ENCODE measurements at places on chromosomes 2 and 18. TPM values are rescaled to one million over a fixed set of nuclear protein-coding genes. Genes with fewer than 3 reads are reported as not detected.

Gene POTEI
- not detected for polyA plus RNA-seq

Gene CIDEA
- not detected for polyA plus RNA-seq

Gene CDH7
- polyA plus RNA-seq, result not detected

Gene PPP1R1C
- not detected for polyA plus RNA-seq

Gene TACR1
- not detected for polyA plus RNA-seq

Gene TIGD1
- 17.1 TPM for polyA plus RNA-seq

Gene STK16
- 18.8 TPM for polyA plus RNA-seq

Gene RAB6C
- not detected for polyA plus RNA-seq

Gene SLC30A3
- not detected for polyA plus RNA-seq

Gene PLCL1
- polyA plus RNA-seq, result 16.7 TPM

Gene SLC1A4
- polyA plus RNA-seq, result 0.33 TPM

Gene TNFRSF11A
- polyA plus RNA-seq, result not detected

Gene CRYGD
- polyA plus RNA-seq, result not detected

Gene MSTN
- polyA plus RNA-seq, result not detected

Gene TEX51
- polyA plus RNA-seq, result not detected

Gene FTCDNL1
- 0.60 TPM for polyA plus RNA-seq

Gene AKAIN1
- polyA plus RNA-seq, result not detected

Gene AP1S3
- polyA plus RNA-seq, result 2.1 TPM

Gene RNF125
- 64.7 TPM for polyA plus RNA-seq

Gene GCG
- not detected for polyA plus RNA-seq

Gene MOGAT1
- not detected for polyA plus RNA-seq

Gene STPG4
- not detected for polyA plus RNA-seq

Gene HSBP1L1
- polyA plus RNA-seq, result 21.9 TPM

Gene ALLC
- polyA plus RNA-seq, result not detected

Gene XIRP2
- polyA plus RNA-seq, result not detected

Gene EGR4
- polyA plus RNA-seq, result not detected

Gene RELCH
- polyA plus RNA-seq, result 7.3 TPM

Gene METTL8
- polyA plus RNA-seq, result 15.9 TPM

Gene NBAS
- polyA plus RNA-seq, result 18.6 TPM

Gene NDC80
- polyA plus RNA-seq, result 1.3 TPM

Gene WDR12
- polyA plus RNA-seq, result 17.5 TPM

Gene PAX8
- 1.4 TPM for polyA plus RNA-seq

Gene ABCG8
- polyA plus RNA-seq, result 0.11 TPM

Gene ZNF385B
- not detected for polyA plus RNA-seq

Gene PAIP2B
- 2.8 TPM for polyA plus RNA-seq

Gene SCTR
- polyA plus RNA-seq, result not detected
